ENCODE measurements at places on chromosomes 13 and 19. TPM values are rescaled to one million over a fixed set of nuclear protein-coding genes. Genes with fewer than 3 reads are reported as not detected.

DNA sequence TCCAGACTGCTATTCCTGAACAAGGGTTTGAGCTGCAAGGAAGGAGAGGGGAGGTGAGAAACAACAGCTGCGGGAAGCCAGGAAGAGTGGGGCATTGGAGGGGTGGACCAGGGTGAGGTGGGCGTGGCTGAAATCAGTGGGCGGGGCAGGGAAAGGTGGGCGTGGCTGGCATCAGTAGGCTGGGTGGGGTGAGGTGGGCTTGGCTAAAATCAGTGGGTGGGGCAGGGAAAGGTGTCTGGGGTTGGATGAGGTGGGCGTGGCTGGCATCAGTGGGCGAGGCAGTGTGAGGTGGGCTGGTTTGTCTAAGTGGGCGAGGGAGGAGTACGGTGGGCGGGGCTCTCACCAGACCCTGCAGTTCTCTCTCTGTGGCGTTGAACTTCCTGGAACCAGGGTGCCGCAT is 87.6 kb downstream of the MUC16 start:
- H3K36me3 ChIP-seq = no peaks in the 10 kb centered on the region
- no peaks in the 10 kb centered on the region for H3K27me3 ChIP-seq
- no peak overlapping the region for H3K4me3 ChIP-seq
- DNase-seq = no peak

The SIGLEC12 gene
- 0.16 TPM for total RNA-seq

The ZNF112 gene
- total RNA-seq = 4.8 TPM

DNA sequence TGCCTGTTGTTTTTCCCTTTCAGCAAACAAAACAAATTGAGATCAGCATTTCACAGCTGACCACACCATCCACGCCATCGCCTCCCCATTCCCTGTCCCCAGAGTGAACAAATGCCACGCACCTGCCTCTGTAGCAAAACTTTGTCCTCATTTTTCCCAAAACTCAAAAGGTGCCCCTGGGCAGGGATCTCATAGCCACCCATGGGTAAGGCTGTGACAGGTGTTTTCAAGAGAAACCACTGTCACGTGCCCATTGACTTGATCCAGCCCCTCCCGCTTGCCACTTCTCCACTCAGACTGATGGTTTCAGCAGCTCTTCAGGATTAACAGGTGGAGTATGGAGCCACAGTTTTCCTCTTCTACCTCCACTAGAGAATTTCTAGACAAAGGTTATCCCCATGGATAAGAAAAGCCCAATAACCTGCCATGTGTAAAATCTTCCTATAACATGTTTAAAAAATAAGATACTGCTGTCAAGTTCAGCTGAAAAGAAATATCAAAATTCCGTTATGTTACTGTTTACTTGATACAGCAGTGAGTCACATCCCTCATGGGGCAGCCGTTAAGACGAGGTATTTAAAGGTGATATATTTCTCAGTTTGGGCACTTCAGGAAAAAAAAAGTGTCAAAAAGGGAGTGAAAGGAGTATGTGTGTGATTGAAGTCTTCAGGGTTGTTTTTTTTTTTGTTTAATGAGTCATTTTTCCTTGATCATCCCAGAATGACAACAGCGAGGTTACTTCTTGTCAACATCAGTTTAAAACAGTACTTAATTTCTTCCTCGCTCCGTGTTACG is 63.5 kb upstream of the GPR183 start:
- no peaks in the 10 kb centered on the region for H3K36me3 ChIP-seq
- H3K4me3 ChIP-seq = no peak overlapping the region
- peaks cover 13% of the 10 kb centered on the region for H3K4me1 ChIP-seq
- DNase-seq = no peak

- H3K4me3 ChIP-seq = no peak overlapping the region
- no peak for DNase-seq
- no peaks in the 10 kb centered on the region for H3K27me3 ChIP-seq
- H3K27ac ChIP-seq = no peak overlapping the region
- no peaks in the 10 kb centered on the region for H3K4me1 ChIP-seq
Measured at GRCh38 chr13:35887115-35887666, 244.0 kb downstream of the DCLK1 start.

DNA sequence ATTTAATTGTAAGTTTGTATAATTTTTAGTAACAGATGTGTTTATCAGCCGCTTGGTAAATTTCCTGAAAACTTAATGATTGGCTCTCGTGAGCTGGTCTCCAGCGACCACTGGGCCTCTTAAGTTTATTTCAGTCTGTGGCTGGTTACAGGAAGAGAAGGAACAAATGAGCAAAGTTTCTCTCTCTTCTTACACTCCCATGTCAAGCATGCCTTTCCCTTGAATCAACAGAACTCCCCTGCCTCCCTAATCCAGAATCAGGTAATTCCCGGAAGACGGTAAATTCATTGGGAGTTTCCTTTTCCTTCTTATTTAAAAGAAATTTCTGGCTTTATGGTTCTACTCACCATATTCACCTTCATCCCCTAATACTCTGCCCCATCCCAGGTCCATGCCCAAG is 52.5 kb upstream of the POMP start:
- no peaks in the 10 kb centered on the region for H3K27me3 ChIP-seq
- no peak overlapping the region for H3K4me3 ChIP-seq
- no peaks in the 10 kb centered on the region for H3K4me1 ChIP-seq
- H3K27ac ChIP-seq = no peak overlapping the region

DNA sequence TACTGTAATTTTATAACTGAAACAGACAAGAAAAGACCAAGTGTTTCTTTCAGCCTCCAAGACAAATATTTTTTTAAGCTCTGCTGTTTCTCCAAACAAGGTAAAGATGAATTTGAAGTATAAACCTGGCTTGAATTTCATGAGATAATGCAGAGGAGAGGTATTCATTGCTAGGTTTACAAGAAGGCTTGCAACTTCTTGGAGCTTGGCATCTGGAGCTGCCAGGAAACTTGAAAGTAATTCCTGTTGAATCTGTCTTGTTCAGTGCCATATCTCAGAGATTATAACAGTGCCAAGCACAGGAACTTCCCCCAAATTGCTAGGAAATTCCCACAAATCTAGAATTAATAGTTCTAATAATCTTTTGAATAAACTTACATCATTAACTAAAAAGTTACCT is 70.9 kb downstream of the CDK8 start:
- peaks cover 74% of the 10 kb centered on the region for H3K4me1 ChIP-seq
- peak overlapping the region; percentile 69 for H3K27ac ChIP-seq
- no peak overlapping the region for H3K4me3 ChIP-seq
- H3K36me3 ChIP-seq = no peaks in the 10 kb centered on the region
- no peaks in the 10 kb centered on the region for H3K27me3 ChIP-seq

- H3K4me3 ChIP-seq = no peak overlapping the region
- DNase-seq = no peak
- no peak overlapping the region for H3K27ac ChIP-seq
- no peaks in the 10 kb centered on the region for H3K4me1 ChIP-seq
- H3K36me3 ChIP-seq = no peaks in the 10 kb centered on the region
Measured at GRCh38 chr13:26651234-26651633, 93.8 kb downstream of the WASF3 start.

The SIAH3 gene
- total RNA-seq = not detected

DNA sequence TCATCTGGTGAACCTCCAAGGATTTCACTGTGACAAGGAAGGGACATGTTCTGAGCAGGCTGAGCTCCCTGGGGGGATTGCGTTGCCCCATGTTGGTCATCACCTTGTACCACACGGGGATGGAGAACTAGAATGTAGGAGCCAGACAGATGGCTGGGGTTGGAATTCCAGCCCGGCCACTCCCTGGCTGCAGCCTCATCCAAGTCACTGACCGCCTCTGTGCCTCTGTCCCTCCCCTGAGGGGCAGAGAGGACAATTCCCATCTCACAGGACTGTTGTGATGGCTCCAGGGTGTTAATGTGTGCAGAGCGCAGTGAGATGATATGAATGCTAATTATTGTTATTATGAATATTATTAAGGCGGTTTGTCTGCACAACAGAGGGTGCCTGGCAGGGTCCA is 24.1 kb downstream of the ADGRL1 start:
- H3K36me3 ChIP-seq = peaks cover 10% of the 10 kb centered on the region
- no peak overlapping the region for H3K27ac ChIP-seq
- H3K4me1 ChIP-seq = peaks cover 11% of the 10 kb centered on the region

- no peak for DNase-seq
- H3K36me3 ChIP-seq = peaks cover 83% of the 10 kb centered on the region
- peaks cover 7% of the 10 kb centered on the region for H3K4me1 ChIP-seq
Measured at GRCh38 chr13:102868366-102868936, 22.6 kb downstream of the ERCC5 start.

The FCER2 gene
- total RNA-seq = 2.5 TPM

The VPS36 gene
- total RNA-seq = 52.8 TPM

The LGALS7 gene
- total RNA-seq = not detected

The ITGBL1 gene
- 1.8 TPM for total RNA-seq

DNA sequence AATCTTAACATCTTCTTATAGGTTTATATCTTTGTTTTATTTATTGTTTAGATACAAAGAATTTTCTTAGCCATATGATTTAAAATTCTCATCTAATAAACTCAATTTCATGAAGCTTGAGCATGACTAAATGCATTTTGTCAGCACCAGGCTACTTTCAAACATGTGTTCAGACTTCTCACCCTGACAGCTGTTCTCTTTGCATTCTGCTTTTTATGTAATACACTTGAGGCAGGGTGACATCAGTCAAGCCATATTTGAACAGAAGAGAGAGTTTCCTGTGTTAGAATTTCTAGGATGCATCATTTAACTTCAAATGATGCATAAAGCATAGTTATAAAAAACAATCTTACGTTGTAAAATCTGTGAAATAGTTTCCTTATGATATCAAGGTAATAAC is 1295.1 kb upstream of the PCDH20 start:
- H3K27me3 ChIP-seq = no peaks in the 10 kb centered on the region
- H3K4me1 ChIP-seq = no peaks in the 10 kb centered on the region
- no peaks in the 10 kb centered on the region for H3K36me3 ChIP-seq
- no peak overlapping the region for H3K4me3 ChIP-seq

GRCh38 chr19:45444318-45445041 is 20.8 kb upstream of the ERCC1 start:
- H3K27ac ChIP-seq = peak overlapping the region; percentile 92
- no peaks in the 10 kb centered on the region for H3K27me3 ChIP-seq
- peak; percentile 97 for DNase-seq
- H3K36me3 ChIP-seq = no peaks in the 10 kb centered on the region
- peaks cover 46% of the 10 kb centered on the region for H3K4me1 ChIP-seq
- H3K4me3 ChIP-seq = peak overlapping the region; percentile 27

- peaks cover 52% of the 10 kb centered on the region for H3K36me3 ChIP-seq
- H3K4me3 ChIP-seq = no peak overlapping the region
- no peak for DNase-seq
- H3K4me1 ChIP-seq = peaks cover 10% of the 10 kb centered on the region
- H3K27ac ChIP-seq = peak overlapping the region; percentile 71
- H3K27me3 ChIP-seq = no peaks in the 10 kb centered on the region
Measured at GRCh38 chr19:16419669-16420335, 52.0 kb downstream of the EPS15L1 start.

The ZNF575 gene
- total RNA-seq = not detected

- no peak for DNase-seq
- H3K27me3 ChIP-seq = no peaks in the 10 kb centered on the region
- H3K4me3 ChIP-seq = no peak overlapping the region
Measured at GRCh38 chr13:101127741-101128353, 288.5 kb downstream of the NALCN start.

- no peaks in the 10 kb centered on the region for H3K27me3 ChIP-seq
- H3K4me1 ChIP-seq = no peaks in the 10 kb centered on the region
- no peak overlapping the region for H3K4me3 ChIP-seq
- H3K36me3 ChIP-seq = no peaks in the 10 kb centered on the region
Measured at GRCh38 chr13:58376775-58377174, 745.2 kb downstream of the PCDH17 start.

DNA sequence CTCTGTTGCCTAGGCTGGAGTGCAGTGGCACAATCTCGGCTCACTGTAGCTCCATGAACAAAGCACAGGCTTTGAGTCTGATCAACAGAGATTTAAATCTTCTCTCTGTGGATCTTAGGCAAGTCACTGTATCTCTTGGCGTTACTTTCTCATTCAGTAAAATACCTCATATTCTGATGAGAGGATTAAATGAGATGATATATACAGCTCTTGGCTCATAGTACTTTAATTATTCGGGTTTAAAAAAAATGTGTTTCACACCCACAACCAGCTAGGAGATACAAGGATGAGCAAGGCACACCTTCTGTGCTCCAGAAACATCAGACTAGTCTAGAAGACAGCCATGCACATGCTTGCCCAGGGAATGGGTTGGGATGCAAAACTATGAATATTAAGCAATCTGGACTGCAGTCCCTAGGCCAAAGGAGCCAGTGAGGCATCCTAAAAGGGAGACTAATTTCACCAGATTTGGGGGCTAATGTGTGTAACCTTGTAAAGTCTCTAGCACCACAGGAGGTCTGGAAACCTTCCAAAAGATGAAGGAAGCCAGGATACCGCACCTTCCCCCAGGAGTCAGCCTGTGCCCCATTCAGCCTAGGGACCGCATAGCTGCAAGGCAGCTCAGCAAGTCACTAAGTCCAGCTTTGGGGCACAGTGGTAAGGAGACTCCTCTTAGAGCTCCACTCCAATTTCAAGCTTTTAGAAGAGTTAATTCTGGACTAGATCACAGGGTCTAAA is 2.5 kb downstream of the VPS36 start:
- H3K4me3 ChIP-seq = no peak overlapping the region
- H3K4me1 ChIP-seq = peaks cover 32% of the 10 kb centered on the region
- no peak for DNase-seq
- no peak overlapping the region for H3K27ac ChIP-seq

GRCh38 chr13:73870970-73871935 is 263.0 kb downstream of the KLF12 start:
- peak overlapping the region; percentile 76 for H3K27ac ChIP-seq
- no peaks in the 10 kb centered on the region for H3K27me3 ChIP-seq
- DNase-seq = no peak
- peak overlapping the region; percentile 24 for H3K4me3 ChIP-seq
- H3K4me1 ChIP-seq = peaks cover 21% of the 10 kb centered on the region

GRCh38 chr13:105936816-105937215 is 598.6 kb downstream of the EFNB2 start:
- H3K4me1 ChIP-seq = no peaks in the 10 kb centered on the region
- H3K36me3 ChIP-seq = no peaks in the 10 kb centered on the region
- H3K27ac ChIP-seq = no peak overlapping the region

The SBK2 gene
- not detected for total RNA-seq

The MCEMP1 gene
- total RNA-seq = 0.49 TPM

DNA sequence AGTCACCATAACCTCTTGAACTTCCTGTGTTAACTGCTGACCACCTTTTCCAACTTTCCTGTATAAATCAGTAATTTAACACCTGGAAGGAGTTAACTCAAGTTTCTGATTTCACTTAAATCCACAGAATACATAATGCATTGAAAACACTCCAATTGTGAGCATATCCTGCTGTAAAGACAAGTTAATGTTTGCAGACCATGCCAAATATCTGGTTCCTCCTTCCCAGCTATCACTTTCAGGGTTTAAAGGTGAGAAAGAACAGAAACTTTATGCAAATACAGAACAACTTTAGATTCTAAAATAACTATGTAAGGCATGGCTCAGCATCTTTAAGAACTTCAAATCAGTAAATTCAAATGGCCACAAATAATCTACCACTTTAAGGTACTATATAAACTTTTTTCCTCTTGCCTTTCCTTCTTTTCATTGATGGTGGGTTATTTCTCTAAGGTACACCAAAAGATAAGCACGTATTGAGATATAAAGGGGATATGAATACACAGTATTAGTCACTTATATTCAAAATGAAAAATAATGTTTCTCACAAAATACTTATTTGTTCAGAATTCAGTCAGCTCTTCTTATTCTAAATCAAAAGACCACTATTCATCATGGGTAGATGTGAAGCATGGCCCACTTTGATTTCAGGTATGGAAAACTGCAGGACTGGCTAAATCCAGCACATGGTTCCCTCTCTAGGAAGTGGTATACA is 6.6 kb upstream of the TPTE2 start:
- no peaks in the 10 kb centered on the region for H3K4me1 ChIP-seq
- H3K27ac ChIP-seq = no peak overlapping the region
- no peak overlapping the region for H3K4me3 ChIP-seq
- no peaks in the 10 kb centered on the region for H3K36me3 ChIP-seq
- no peak for DNase-seq
- peaks cover 6% of the 10 kb centered on the region for H3K27me3 ChIP-seq
